Left renal cortex interstitium (tissue), 4 donors: ENCODE measurements at places on chromosomes 12 and 14.

- DNase-seq = no peak
Observed at GRCh38 chr12:114506651-114507050, 100.7 kb upstream of the TBX5 start.

GRCh38 chr12:6370994-6371754, 4.2 kb downstream of the SCNN1A start:
- DNase-seq = no peak

GRCh38 chr12:62893276-62893675, 41.7 kb downstream of the PPM1H start:
- no peak for DNase-seq

DNA sequence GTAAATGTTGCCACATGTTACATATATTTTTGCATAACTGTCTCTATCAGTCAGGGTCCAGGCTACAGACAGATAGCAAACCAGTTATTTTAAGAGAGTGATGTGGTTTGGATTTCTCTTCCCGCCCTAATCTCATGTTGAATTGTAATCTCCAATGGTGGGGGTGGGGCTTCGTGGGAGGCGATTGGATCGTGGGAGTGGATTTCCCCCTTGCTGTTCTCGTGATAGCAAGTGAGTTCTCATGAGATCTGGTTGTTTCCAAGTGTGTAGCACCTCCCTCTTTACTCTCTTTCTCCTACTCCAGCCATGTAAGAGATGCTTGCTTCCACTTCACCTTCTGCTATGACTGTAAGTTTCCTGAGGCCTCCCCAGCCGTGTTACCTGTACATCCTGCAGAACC, 704.2 kb upstream of the TBX3 start:
- no peak for DNase-seq

DNA sequence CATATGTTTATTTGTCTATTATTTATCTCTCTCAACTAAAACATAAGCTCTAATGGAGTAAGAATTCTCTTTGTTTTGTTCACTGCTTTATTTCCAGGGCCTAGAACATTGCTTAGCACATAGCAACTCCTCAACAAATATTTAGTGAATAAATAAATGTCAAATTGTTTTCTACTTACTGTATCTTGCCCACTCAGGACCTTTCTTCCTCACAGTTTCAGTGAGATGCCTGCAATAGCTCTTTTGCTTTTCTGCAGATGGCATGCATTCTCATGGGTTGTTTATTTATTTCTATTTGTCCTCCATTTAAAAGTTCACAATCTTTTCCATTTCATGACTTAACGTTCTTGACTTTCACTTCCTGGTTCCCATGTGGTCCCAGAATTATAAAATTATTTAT, 94.9 kb upstream of the TTC7B start:
- no peak for DNase-seq

DNA sequence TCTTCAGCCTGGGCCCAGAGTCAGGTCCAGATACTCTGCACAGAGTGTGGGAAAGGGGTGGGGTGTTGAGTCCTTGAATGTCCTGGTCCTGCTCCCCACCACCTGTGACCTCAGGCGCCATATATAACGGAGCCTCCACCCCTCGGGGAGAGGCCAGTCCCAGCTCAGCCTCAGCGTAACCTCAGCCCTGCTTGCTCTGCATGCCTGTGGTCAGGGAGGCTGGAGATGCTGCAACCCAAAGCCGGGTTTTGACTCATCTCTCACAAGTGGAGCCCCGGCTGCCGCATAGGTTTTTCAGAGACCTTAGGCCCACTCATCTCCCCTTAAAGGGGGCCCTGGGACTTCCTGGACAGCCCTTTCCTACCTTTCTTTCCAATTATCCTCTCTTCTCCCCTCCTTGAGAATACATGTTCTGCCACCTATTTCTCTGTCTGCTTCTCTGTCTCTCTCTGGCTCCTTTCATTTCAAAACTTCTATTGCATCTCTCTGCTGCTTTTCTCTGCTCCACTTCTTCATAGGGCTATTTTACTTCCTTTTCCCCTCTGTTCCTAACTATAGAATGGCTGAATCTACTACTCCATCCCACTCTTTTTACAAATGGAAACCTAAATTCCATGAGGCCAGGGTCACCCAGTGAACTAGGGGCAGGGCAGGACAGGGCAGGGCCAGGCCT, 1.2 kb downstream of the ITGB7 start:
- no peak for DNase-seq

DNA sequence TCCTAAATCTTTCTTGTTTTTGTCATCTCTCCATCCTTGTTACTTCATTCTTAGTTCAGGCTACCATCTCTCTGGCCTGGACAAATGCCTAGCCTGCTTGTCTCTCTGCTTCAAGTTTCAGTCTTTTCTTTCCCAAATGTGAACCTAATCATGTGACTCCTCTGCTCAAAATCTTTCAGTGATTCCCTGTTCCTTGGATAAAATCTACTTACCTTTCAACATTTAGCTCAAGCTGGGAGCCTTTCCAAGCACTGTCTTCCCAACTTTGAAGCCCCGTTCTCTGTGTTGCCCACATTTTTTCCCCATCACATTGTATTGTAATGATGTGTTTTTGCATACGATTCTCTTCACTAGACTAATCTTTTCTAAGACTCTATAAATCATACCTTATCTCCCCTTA, 24.7 kb downstream of the SLC7A8 start:
- no peak for DNase-seq

DNA sequence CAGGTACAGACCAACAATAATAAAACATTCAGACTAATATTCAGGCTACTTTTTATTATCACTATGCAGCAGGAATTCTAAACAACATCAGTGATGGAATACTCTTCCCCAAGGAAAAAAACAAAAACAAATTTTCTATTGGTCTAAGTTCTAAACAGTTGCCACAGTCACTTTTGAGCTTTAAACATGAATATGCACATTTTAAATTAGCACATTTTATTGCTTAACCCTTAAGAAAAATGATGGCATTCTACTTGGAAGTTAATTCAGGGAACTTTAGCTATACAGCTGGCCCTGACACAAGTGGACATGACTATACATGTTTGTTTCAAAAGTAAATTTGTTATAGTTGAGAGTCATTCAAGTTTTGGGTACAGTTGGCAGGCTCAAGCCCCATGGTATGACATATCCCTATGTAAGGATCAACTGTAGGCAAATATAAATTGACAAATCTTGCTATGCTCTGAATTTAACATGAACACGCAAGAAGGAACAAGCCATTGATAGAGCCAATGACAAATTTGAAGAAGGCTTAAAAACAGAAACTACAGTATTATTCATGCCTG, 224.3 kb upstream of the AMIGO2 start:
- no peak for DNase-seq

DNA sequence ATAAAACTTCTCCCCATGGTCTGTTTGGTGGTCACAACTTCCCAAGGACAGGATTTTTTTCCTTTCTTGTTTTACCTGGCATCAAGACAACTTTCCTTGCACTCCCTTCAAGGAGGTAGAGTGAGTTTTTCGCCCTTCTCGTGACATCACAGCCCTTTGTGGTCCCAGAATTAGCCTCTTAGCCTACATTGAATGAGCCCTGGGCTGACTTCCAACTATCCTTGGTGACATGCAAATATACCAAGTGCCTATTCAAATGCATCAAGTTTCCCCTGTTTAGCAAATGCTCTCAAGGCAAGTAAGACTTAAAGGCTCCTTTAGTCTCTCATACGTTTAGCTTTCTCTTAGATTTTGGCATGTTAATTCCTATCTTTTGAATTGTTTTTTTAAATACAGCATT, 36.6 kb downstream of the TC2N start:
- DNase-seq = no peak

DNA sequence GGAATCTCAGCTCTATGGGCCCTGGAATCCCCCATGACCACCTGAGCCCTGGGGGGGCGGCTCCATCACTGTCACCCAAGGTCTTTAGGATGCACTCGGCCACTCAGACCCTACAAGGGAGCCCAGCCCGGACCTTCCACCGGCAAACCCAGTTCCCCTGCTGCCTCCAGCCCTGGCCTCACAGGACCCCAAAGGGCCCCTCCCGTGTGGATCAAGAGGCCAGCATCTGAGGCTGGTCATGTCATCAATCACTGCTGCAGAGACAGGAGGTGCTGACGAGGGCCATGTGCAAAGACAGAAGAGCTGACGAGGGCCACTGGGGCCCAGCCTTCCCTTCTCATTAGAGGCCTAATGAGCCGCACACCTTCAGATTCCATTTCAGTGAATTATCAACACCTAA, 39.0 kb upstream of the SFSWAP start:
- DNase-seq = no peak

DNA sequence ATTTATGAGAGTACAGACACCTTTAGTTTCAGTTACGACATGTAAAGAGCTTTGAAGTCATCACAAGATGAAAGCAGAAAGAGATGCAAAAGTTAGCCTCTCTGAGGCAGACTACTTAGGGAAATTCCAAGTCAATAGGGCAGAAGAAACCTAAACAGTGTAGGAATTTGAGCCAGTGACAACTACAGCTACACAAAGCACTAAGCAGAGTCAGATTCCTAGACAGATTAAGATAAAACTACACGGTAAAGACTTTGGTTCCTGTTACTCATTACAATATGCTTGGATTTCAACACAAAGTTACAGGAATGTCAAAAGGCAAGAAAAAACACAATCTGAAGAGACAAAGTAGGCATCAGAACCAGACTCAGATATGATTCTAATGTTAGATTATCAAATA, 1302.3 kb downstream of the FSCB start:
- DNase-seq = no peak

DNA sequence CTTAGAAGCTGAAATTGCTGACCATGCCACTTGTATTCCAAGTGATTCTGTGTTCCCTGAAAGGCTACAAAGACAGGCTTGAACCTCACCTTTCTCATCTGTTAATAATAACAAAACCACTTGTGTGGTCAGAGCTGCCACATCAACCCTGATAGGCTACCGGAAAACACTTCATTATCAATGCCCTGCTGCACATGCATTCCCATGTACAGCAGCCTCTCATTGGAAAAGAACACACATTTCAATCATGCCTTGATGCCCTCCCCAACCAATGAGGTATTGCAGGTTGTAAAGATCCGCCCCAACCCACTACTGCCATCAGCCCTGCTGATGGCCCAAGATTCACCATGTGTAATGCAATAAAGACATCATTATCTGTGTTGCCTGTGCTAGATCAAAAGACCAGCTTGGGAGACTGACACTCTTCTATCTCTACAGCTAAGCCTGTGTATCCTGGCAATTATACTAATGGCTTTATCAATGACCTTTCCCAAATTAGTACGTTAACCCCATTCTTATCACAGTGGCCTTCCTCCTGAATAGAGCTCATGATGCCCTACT, 2.8 kb downstream of the GPR19 start:
- no peak for DNase-seq

- no peak for DNase-seq
Observed at GRCh38 chr12:59928416-59928815, 332.6 kb downstream of the SLC16A7 start.

DNA sequence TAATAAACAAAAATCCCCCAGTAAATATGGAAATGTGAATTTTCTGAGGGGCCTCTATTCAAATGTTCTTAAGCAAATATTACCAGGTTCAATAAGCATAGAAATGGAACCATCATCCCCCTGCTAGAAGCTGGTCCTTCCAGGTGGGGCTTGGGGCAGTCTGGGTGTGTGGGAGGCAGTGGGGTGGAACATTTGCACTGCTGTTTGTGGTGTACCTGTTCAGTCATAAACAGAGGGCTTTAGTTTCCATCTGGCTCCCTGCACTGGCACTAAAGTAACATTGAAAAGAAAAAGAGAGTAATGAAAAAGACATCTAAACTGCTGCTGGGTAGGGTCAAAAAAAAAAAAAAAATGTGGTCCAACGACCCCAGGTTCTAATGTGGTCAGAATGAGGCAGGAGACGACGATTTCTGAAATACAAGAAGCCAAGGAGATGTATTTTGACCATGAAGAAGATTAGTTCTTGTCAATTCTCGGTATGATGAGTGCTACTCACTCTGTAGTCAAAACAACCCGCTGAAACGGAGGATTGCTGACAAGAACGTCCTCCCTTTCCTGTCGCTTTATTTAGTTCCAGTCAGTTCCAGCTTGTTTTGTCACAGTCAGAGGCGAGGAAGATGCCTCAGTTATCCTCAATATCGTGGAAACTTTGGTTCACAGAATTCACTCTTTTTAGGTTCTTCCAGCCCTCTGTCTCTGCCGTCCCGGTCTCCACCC, 44.2 kb upstream of the MANSC4 start:
- no peak for DNase-seq

DNA sequence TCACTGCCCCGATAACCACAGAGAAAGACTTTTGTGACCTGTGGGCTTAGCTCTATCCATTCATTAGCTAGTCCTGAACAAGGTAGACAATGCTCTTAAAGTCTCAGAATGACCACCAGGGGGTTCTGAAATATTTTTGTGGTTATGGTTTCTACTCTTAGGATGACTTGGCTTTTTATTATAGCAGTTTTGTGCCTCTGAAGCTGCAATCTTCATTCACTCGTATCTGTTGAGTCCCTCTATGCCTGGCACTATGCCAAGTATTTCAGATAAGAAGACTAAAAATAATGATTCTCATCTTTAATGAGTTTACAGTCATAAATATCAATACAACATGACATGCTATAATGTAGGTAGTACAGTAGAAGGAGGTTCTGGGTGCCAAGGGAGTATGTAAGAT, 130.8 kb upstream of the TRHDE start:
- no peak for DNase-seq
